Activated gamma-delta T cell treated with Interleukin-2 at 50 U/mL for 16 hours (primary cell): ENCODE measurements at places on chromosomes 16 and 17.

GRCh38 chr16:67043420-67043819 lies 14.5 kb downstream of the CBFB start:
- DNase-seq = no peak

- DNase-seq = no peak
These were observed 12.2 kb downstream of the FBXO31 start for GRCh38 chr16:87371261-87371866.

GRCh38 chr16:81767987-81768592 lies 11.0 kb upstream of the PLCG2 start:
- no peak for DNase-seq

GRCh38 chr17:4588391-4588790 lies 4.1 kb downstream of the SMTNL2 start:
- no peak for DNase-seq

DNA sequence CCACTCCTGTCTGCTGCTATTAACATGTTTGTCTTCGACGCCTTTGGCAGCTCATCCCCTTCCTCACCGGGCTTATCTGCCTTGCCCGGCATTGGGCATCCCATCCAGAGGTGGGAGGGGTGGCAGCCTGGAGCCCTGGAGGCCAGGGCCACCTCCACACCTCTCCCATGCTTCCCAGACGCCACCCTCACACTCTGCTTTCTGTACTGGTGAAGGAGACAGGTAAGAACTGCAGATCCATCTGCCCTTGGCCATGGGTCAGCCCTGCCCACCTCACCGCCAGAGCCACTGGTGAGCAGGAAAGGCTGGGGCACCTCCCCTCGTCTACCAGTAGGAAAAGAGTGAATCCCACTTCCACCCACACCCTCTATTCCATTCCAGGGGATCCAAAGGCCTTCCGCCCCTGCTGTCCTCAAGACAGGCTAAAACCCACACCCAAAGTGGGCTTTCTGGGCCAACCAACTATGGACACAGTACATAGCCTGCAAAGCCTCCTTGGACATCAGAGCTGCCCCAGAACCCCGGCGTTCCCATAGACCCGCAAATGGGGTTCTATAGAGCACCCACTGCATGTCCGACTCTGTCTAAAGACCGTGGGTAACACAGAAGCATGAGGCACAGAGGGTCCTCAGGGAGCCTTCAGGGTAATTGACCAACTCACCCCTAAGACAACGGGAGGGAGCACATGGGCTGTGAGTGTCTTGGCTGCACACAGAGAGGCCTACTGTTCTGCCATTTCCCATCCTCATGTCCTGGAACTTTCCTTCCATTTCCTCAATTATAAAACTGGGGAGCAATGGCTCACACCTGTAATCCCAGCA lies 23.4 kb upstream of the RBFOX3 start:
- DNase-seq = no peak

DNA sequence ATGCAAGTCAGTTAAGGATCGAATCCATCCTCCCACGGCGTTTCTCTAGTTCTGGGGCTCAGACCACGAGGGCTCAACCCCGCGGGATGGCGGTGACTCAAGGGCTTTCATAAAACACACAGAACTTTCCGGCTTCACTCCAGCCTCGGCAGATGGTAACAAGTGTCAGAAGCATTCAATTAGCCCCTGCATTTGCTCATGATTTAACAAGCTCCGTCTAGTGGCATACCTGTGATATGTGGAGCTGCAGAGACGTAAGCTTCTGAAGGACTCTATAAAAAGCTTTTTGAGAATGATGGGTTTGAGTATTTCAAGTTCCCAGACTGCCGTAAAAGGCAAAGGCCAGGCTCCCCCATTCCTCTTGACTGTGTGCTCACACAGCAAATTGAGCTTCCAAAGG lies 91.3 kb upstream of the SEC14L1 start:
- DNase-seq = no peak
